ENCODE measurements at places on chromosomes 12 and 14. TPM values are rescaled to one million over a fixed set of nuclear protein-coding genes. Genes with fewer than 3 reads are reported as not detected.

GRCh38 chr12:86950043-86950442, 693.9 kb upstream of the MGAT4C start:
- no peak for DNase-seq

Gene TAS2R14
- 20.3 TPM for total RNA-seq

DNA sequence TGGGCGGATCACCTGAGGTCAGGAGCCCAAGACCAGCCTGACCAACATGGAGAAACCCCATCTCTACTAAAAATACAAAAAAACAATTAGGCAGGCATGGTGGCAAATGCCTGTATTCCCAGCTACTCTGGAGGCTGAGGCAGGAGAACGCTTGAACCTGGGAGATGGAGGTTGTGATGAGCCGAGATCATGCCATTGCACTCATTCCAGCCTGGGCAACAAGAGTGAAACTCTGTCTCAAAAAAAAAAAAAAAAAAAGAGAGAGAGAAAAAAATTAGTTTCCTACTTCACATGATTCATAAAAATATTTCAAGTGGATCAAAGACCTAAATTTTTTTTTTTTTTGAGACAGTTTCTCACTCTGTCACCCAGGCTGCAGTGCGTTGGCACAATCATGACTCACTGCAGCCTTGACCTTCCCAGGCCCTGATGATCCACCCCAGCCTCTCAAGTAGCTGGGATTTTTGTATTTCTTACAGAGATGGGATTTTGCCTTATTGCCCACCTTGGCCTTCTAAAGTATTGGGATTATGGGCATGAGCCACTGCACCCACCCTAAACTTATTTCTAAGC, 24.9 kb downstream of the FCF1 start:
- no peak for DNase-seq

- DNase-seq = no peak
Measured at GRCh38 chr12:92735131-92735721, 32.4 kb downstream of the PLEKHG7 start.

Gene FRMD6
- 133 TPM for total RNA-seq

DNA sequence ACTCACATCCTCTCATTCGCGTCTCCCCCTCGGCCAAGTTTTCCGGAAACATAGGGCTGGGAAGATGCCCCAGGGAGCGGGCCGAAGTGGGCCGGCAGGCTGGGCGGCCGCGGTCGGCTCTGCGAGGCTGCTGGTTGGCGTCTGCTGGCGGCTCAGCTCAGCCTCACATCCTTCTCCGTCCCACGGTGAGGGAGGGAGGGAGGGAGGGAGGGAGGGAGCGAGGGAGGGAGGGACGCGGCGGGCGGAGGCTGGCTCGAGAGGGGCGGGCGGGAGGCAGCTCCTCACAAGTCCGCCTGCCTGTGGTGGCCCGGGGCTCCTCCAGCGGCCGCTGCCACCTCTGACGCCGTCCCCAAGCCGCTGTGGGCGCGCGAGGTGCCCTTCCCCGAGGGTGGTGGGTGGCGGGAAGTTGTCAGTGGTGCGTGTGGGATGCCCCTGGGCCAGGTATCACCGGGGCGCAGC, 93.8 kb downstream of the RFLNA start:
- DNase-seq = no peak

- no peak for DNase-seq
Measured at GRCh38 chr12:129819391-129819790, 84.4 kb downstream of the TMEM132D start.

DNA sequence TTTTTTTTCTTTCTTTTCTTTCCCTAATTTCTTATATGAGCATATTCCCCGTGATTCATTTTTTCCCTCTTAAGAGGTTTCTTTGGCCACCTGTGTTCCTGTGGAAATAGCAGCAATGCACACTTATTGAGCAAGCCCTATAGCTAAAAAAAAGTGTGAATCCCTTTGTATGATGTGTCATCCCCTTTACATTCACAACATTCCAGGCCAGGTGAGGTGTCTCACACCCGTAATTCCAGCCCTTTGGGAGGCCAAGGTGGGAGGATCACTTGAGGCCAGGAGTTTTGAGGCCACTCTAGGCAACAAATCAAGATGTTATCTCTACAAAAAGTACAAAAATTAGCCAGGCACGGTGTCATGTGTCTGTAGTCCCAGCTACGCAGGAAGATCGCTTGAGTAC, 700.4 kb upstream of the TBX3 start:
- DNase-seq = no peak

DNA sequence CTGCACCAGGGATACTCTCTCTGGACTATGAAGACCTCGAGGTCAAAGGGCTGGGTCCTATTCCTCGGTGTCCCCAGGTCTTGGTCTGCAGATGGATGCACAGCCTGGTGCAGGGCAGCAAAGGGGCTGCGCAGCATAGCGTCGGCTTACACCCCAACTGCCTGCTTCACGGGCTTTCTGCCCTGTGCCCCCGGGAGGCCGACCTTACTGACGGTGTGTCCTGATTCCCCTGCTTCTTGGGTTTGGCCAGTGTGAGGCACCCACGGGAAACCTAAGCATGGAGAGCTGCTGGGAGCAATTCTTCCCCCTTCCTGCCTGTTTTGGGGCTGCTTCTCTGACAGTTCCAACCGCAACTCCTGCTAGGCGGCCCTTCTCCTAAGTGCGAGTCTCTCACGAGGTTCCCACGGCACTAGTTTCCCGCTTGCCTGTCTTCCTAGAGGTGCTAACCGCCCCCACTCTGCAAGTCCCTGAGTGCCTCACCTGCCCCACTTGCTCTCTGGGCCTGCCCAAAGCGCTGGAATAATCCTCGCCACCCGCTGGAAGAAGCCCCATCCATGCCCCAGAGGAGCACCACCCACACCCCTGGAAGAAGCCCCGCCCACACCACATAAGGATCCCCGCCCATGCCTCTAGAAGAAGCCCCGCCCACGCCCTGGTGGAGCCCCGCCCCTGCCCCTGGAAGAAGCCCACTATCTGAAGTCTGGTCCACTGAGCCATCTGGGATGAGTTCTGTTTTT, 54.0 kb downstream of the PRIMA1 start:
- no peak for DNase-seq

GRCh38 chr12:118727979-118728366, 253.4 kb upstream of the SRRM4 start:
- no peak for DNase-seq

- no peak for DNase-seq
Measured at GRCh38 chr12:495466-495865, 35.7 kb downstream of the B4GALNT3 start.

Gene CD9
- total RNA-seq = 215 TPM

DNA sequence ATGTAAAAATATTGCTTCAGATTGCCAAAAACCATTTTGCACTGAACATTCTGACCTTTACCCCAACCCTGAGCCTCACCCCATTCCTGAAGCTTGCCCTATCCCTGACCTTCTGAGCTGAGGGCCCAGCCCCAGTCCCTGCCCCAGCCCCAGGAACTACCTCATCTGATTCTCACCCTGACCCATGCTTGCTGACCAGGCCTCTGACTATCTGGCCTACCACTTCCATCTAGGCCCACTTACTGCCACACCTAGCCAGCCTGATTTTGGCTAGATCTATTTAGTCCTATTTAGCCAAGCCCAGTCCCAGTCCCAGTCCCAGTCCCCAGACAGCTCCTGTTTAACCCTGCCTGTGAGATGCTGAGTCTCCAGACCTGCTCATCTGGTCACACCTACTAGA, 33.6 kb downstream of the OR10P1 start:
- no peak for DNase-seq

Gene GRIP1
- total RNA-seq = 9.8 TPM

DNA sequence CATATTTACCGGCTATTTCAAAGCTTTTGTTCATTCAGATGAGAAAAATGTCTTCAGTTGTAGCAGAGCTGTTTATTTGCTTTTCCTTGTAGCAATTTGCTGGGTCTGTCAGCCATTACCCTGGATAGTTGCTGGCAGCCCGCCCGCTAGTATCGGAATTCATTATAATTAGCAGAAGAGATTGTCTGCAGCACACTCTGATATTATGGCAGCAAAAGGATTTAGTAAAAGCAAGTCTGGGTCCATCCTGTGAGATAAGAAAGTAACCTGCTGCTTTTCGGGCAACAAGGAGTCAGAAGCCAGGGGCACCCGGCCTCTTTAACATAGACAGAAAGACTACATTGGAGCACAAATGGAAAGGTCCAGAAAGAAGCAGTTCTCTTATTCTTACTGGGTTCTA, 6.1 kb upstream of the SLC35E3 start:
- DNase-seq = no peak

Gene RAPGEF3
- 17.2 TPM for total RNA-seq

GRCh38 chr12:71556448-71556847, 107.2 kb downstream of the ZFC3H1 start:
- no peak for DNase-seq

Gene ANO2
- 8.8 TPM for total RNA-seq

DNA sequence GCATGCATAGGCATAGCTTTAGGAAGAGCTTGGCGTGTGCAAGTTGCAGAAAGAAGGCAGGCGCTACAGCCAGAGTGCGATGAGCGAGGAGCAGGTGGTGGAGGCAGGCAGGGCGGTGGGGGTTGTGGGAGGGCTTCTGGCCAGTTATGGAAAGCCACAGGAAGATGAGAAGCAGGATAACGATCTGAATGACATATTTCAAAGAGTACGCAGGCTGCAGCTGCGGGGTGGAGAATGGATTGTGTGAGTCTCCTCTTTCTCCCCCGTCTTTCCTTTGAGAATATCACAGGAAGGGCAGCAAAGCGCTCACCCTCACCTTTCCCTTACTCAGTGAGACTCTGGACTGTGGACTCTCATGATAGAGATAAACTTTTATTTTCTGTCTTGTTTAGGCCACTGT, 48.7 kb upstream of the PLXNC1 start:
- no peak for DNase-seq

DNA sequence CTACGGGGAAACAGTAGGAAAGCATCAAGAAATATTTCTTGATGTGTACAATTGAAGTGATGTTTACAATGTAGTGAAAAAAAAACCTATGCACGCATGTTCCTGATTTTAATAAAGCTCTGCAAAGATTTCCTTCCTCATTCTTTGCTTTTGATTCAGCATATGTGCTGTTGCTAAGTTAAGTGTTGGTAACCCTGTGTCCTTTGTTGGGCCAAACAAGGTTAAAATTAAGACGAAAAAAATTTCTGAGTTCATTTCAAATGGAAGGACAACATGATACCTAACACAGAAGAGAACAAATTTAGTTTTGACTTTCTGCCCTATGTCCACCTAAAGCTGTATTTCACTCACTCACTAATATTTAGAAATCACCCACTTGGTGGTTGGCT, 62.8 kb downstream of the PPP2R5C start:
- no peak for DNase-seq

DNA sequence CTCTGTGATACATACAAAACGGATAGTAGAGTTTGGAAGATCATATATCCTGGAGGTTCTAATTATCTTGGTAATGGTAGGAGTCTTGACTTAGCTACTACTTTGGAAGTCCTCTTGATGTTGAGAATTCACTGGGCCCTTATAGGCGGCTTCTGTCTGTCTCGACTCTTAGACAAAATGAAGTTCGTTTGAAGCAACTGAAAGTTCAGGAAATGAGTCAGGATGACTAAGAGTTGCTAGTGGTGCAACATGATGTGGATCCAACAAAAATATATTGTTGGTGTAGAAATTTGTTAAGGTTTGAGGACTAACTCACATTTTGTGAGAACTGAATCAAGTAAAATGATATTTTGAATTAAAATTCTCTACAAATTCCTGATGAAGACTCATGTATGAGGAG, 272.7 kb downstream of the AEBP2 start:
- DNase-seq = no peak

GRCh38 chr12:64808110-64808509, 16.3 kb upstream of the TBC1D30 start:
- no peak for DNase-seq

- no peak for DNase-seq
Measured at GRCh38 chr12:103503546-103504480, 8.0 kb upstream of the C12orf42 start.

DNA sequence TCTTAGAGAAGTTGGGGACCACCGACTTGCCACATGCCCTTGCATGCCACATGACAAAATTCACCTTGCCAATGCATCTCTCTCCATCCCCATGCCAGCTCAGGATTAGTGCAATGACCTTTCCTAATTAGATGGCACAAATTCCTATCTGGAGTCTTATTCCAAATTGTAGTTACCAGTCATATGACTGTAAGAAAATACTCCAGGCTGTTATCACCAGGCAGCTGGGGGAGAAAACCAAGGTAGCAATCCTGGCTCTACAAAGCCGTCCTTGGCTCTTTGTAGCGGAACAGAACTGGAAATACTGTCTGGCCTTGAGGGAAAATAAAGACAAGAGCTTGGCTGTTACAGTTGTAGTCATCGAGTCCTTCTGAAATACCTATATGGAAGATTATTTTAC, 208.5 kb upstream of the DIO2 start:
- no peak for DNase-seq

Measured in urinary bladder (tissue), 4 donors.